ENCODE measurements at places on chromosomes 6 and 20.
A peak's percentile ranks its signal among the peaks of the same experiment; 100 is the strongest.

DNA sequence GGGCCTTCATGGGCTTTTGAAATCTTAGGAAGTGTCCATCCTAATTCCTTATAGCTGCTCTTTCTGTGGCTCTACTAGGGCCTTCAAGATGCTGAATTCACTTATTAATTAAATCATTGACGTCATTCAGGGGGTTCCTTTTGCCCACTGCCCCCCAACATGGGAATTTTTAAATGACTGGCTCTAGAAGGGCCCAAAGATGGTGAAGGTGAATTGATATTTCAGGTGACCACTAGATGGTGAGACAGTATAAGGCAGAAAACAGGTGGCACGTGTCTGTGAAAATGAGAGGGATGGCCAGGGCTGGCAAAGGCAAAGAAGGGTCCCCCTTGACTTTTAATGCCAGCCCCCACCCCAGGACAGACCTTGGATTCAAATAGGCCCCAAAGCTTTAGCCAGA, 11.8 kb downstream of the GNAS start:
- no peak for DNase-seq

GRCh38 chr6:32638532-32639219, 1.5 kb downstream of the HLA-DQA1 start:
- no peak for DNase-seq

GRCh38 chr20:41318271-41318649, 729 bp upstream of the ZHX3 start:
- no peak for DNase-seq

- DNase-seq = no peak
Measured at GRCh38 chr20:20196610-20197009, 144.3 kb downstream of the CFAP61 start.

GRCh38 chr6:41937861-41938574, 3.6 kb downstream of the CCND3 start:
- DNase-seq = no peak

DNA sequence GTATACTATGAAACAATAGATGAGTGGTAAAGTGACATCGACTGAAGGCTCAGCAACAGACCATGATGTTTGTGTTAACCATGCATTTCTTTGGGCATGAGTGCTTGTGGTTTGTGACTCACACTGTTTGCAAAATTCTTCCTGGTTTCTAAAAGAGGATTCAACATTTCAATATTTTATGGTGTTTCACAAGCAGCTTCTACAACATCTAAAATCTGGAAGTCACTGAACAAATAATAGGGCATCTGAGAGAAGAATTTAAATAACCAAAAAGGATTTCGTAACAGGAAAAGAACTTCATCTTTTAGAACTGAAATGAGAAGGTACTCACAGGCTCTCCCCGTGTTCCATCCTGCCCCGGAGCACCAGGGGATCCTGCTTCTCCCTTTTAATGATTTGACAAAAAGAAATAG, 146.2 kb downstream of the COL21A1 start:
- DNase-seq = no peak

GRCh38 chr20:44004306-44004915, 89.8 kb downstream of the TOX2 start:
- no peak for DNase-seq

GRCh38 chr6:135212935-135213334, 31.8 kb downstream of the MYB start:
- DNase-seq = no peak

GRCh38 chr6:109349419-109349987, 32.8 kb downstream of the CD164 start:
- DNase-seq = no peak

DNA sequence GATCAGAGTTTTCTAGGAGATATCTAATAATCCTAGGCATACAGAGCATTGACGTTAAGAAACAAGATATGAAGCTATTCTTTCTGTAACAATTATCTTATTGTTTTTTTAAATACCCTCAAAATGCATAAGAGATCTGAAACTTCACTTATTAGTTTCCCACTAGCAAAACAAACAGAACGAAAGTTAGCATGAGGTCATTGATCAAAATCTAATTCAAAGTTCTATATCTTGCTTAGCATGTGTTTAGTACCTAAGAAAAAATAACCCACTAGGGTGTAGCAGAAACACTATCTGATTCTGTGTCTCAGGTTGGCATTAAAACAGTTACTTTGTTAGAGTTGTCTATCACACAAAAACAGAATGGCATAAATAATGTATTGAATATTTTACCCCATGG, 1288.4 kb downstream of the EPHA7 start:
- no peak for DNase-seq

- DNase-seq = no peak
Measured at GRCh38 chr6:13796781-13797180, 17.6 kb downstream of the MCUR1 start.

DNA sequence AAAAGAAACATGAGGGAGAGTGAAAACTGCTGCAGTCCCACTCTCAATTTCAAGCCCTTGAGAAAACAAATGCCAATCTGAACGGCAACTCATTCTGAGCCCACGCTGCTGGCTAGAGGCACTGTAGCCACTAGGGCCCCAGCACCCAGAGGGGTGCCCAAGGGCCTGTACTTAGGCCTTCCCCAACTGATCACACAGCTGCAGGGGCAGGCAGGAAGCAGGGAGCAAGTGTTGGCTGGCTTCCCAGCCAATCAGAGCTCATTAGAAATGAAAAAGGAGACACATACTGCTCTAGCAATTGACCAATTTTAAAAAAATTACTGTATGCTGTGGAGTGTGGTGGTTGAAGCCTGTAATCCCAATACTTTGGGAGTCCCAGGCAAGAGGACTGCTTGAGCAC, 3.7 kb upstream of the BEND3 start:
- no peak for DNase-seq

- no peak for DNase-seq
Measured at GRCh38 chr6:33061987-33062386, 11.5 kb downstream of the HLA-DPA1 start.

DNA sequence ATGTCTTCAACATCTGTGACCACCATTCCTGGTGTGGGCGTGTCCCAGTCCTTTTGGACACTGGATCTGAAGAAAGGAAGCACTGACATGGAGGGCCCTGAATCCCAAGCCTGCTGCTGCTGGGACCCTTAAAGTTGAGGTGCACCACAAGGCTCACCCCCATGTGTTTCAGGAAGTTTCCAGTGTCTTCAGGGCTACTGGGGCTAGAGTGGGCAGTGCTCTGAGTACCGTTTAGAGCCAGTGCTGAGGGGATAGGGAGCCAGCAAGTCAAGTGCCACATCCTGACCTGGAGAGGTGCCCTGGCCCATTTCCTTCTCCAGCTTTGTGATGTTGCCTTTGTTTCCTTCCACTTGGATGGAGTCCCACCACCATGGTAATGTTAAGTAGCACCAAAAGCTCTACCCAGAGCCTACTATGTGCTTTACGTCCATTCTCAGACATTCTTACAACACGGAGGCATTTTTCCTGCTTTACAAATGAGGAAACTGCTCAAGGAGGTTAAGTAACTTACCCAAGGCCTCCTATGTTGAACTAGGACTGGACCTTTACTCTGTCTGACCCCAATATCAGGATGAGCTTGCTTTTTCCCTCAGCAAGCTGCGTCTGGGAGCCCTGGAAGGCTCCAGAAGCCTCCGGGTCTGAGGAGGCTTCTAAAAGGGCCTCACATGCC, 552 bp upstream of the DEF6 start:
- no peak for DNase-seq

GRCh38 chr6:3314621-3315467, 56.1 kb downstream of the PSMG4 start:
- DNase-seq = no peak

DNA sequence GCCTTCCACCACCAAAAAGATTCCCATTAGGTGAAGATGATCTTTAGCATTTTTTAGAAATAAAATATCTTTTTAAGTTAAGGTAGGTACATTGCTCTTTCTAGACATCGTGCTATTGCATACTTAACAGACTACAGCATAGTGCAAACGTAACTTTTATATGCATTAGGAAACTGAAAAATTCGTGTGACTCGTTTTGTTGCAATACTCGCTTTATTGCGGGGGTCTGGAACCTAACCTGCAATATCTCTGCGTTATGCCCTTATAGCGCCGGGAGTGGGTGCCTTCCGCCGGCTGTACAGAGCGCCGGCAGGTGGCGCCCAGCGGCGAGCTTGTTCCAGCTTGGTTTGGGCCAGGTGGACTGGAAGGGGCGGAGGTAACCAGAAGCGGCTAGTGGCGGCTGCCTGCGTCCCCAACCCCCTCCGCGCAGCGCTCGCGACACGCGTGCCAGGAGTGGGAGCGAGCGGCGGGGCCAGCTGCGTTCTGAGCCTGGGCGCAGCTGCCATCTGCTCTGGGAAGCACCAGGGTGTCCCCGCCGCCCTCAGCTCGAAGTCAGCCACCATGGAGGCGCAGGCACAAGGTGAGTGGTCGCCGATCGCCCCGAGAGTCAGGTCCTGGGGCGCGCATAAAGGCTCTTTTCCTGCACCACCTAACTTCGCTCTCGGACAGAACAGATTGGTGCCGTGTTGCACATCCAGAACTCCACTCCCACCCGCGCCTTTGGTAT, at the start of gene TPD52L1:
TPD52L1 (plus strand) TSS at position 383 of the 727 bp plus-strand sequence; CDS start at position 562, 179 bp downstream.
- peak; percentile 36 for DNase-seq

GRCh38 chr20:21713470-21713869, 8.0 kb downstream of the PAX1 start:
- no peak for DNase-seq

DNA sequence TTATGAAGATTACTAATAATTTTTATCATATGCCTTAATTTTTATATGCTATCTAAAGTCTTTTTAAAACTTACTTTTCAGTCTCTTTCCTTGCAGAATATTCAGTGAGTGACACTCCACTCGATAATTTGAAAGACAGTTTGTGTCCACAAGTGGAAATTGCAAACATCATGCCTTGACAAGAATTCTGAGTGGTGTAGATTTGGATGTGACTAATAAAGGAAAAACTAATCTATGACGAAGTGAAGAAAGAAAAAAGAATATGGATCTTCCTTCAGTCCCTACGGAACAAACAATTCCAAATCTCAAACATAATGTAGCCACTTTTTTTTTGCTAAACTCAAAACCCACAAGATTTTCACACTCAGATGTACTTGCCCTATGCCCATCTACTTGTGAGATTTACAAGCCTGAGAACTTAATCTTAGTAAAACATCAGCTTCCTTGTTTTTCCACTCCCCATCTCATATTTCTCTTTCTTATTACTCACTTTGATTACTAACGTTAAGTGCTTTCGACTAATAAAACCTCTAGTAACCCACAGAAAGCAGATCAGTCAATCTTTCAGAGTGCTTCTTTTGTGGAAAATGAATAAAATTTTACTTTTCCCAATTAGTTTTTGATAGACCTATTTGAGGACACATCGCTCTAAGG, 1155.8 kb downstream of the GRIK2 start:
- DNase-seq = no peak

GRCh38 chr6:42366999-42367352, 84.8 kb downstream of the TRERF1 start:
- DNase-seq = no peak

- DNase-seq = no peak
Measured at GRCh38 chr6:67450641-67451040, 1184.4 kb upstream of the ADGRB3 start.

DNA sequence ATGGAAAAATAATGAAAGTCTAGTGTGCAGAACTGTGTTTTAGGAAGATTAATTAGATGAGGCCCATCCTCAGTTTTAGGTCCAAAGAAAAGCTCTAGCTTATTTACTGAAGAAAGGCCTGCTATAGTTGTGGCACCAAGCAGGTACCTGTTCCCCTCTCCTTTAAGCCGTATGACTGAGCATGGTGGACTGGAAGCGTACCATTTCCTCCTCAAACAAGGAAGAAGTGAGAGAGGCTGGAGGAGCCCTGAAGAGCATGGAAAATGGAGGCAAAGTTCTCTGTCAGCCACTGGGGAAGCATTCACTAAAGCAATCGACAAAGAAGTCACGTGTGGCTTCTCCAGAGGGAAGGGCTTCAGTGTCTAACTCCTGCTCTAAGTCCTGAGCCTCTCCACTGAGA, 100.2 kb downstream of the MAN1A1 start:
- DNase-seq = no peak

GRCh38 chr6:52160472-52161104, 25.6 kb upstream of the IL17A start:
- DNase-seq = no peak

GRCh38 chr20:25220810-25221591, 25.5 kb downstream of the ENTPD6 start:
- no peak for DNase-seq

DNA sequence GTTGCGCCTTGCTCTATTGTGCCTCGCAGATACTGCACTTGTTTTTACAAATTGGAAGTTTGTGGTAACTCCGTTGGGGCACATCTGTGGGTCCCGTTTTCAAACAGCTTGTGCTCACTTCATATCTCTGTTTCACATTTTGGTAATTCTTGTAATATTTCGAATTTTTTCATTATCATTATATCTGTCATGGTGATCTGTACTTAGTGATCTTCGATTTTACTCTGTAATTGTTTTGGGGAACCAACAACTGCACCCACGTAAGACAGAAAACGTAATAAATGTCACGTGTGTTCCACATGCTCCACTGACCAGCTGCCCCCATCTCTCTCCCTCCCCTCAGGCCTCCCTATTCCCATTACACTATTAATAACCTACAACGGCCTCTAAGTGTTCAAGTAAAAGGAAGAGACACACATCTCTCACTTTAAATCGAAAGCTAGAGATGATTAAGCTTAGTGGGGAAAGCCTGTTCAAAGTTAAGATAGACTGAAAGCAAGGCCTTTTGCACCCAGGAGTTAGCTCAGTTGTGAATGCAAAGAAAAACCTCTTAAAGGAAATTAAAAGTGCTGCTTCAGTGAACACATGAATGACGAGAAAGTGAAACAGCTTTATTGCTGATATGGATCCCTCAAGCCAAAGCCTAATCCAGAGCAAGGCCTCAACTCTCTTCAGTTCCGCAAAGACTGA, 26.9 kb downstream of the TTLL2 start:
- no peak for DNase-seq

DNA sequence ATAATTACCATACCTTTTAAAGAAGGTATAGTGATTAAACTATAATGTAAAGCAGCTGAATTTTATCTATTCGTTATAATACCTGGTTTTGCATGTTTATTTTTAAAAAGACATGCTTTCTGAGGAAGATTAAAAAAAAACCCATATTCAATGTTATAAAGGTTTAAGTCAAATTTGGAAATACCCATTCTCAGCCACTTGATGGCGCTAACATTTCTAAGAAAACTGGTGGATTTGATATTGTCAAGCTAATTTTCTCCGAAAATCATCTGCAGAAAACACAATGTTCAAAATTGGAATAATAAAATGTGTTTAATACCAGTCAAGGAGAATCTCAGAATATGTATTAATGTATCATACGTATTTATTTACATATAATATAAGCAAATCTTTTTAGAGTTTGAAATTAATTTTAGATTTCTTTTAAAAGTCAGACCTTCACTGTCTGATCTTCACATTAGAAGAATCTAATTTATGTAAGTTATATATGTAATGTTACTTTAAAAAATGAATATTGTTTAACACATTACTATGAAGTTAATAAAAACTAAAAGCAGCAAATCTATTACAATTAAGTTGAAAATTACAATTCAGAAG, 35.0 kb downstream of the SHPRH start:
- DNase-seq = no peak

- DNase-seq = no peak
Measured at GRCh38 chr6:28980852-28981430, 24.2 kb downstream of the ZNF311 start.

GRCh38 chr6:115194981-115195638, 852.3 kb upstream of the HS3ST5 start:
- DNase-seq = no peak

- no peak for DNase-seq
Measured at GRCh38 chr20:50498071-50498776, 12.0 kb upstream of the PTPN1 start.

GRCh38 chr20:59157531-59157930, 6.1 kb upstream of the ZNF831 start:
- DNase-seq = no peak
